ENCODE measurements at places on chromosomes 6 and 20.

DNA sequence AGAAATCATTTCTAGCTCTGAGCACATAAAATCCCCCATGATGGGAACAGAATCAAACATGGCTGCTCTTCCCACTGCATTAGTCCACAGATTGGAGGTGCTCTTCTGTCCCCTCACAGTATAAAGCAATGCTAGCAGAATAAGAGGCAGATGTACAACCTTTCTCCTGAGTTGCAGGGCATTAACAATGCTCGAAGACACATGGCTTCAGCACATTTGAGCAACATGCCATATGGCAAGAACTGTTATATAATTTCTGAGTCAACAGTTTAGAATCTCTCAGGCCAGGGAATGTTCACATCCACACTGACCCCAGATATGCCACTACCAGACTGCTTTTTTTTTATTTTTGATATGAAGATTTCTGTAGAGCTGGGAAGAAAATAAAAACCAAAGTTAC lies 119.6 kb downstream of the KIF13A start:
- DNase-seq = no peak

DNA sequence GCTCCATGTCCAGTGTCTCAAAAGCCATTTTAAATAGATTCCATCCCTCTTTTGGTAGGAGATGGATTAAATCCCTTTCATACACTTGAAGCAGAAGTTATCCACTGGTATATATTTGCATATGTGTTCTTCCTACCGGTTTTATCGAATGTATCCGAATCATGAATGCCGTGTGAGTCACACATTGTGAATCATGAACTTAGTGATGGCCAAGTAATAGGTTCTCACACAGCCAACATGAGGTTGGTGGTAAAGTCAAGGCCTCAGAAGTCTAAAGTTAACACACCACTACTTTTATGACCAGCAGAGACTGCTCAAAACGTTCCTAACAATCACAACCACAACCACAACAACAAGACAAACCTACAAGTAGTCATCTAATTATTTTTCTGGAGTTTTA lies 345.5 kb downstream of the THBS2 start:
- DNase-seq = no peak

DNA sequence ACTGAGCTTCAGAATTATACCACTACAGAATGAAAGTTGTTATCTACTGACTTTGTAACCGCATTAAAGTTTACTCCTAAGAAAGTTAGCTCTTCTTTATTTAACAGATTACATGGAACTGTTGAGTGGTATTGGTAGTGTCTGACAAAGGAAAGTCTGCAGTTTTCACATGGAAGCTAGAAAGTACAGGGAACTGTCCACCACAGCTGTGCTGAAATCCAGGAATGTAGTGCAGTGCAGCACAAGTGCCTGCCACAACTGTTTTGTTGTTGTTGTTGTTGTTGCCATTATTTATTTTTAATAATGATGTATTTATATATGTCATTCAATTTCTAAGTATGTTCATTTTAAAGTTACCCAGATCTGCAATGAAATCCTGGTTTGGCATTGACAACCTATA lies 464.9 kb downstream of the TBC1D32 start:
- no peak for DNase-seq

- no peak for DNase-seq
These were observed 23.1 kb upstream of the ZMYND8 start for GRCh38 chr20:47379433-47380150.

GRCh38 chr6:135372758-135373157 lies 124.8 kb downstream of the AHI1 start:
- no peak for DNase-seq

DNA sequence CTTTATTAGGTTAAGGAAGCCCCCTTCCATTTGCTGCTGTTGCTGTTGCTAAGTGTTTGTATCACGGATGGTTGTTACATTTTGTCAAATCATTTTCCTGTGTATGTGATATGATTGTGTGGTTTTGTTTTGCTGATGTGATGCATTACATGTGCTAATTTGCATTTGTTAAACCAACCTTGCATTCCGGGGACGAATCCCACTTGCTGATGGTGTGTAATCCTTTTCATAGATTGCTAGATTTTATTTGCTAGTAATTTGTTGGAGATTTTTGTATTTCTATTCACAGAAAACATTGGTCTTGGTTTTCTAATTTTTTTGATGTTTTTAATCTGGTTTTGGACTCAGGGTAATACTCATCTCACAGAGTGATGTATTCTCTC lies 167.8 kb downstream of the WDR27 start:
- no peak for DNase-seq

GRCh38 chr20:44186201-44186600 lies 787 bp downstream of the JPH2 start:
- no peak for DNase-seq

DNA sequence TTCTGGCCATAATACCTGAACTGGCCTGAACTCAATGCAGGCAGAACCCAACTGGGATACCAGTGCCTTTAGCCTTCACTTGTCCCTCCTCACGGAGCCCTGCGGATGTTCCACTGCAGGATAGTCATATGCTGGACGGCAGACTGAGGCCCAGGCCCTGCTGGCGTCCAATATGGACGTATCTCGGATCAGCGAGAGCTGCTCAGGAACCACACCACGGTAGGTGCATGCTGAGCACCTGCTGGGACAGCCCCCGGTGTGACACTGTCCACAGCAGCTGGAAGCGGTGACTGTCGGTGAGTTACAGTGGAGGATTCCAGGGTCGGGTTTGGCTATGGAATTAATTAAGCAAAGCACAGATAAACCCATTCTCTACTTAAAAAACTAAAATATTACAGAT lies 48.7 kb downstream of the PSMG4 start:
- DNase-seq = no peak

- no peak for DNase-seq
These were observed 807.4 kb upstream of the CITED2 start for GRCh38 chr6:140181876-140182275.

GRCh38 chr20:47392015-47392720 lies 35.7 kb upstream of the ZMYND8 start:
- no peak for DNase-seq

DNA sequence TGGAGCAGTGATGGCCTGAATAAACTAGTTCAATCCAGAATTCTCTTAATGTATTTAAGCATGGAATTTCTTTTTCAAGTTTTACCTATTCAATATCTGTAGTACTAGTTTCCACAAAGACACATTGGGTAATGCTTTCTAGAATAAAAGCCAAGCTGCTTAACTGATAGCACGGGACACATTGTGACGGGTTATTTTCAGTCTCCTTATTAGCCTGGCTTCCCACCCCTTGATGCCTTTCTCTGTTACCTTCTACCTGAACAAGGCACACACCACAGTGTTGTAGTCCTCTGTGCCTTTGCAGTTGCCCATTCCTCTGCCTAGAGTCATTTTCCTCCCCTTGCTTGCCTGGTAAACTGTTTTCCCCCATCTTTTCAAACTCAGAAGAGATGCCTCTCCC lies 139.1 kb downstream of the HDGFL1 start:
- DNase-seq = no peak

DNA sequence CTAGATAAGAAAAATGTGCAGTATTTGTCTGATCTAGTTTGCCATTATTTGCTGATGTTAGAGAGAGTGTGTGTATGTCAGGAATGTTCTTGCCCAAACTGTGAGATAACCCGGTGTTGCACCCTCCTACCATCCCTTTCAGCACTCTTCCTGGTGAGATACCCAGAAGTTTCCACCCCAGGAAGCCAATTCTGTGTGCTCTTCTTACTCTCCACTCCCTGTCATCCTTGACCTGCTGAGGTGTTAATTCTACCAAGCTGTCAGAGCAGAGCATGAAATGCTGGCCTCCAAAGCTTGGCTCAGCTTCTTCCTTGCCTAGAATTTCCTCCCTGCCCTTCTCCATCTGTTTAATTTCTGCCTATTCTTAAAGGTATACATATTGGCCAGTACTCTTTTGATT lies 237.3 kb upstream of the CNR1 start:
- DNase-seq = no peak

GRCh38 chr20:46330072-46330763 lies 21.9 kb upstream of the CDH22 start:
- DNase-seq = no peak

- no peak for DNase-seq
These were observed 6.7 kb downstream of the PRDM13 start for GRCh38 chr6:99613409-99613704.

- DNase-seq = no peak
These were observed 131.9 kb downstream of the FYN start for GRCh38 chr6:111741177-111741952.

GRCh38 chr6:170554796-170555137 lies 598 bp downstream of the TBP start:
- no peak for DNase-seq

DNA sequence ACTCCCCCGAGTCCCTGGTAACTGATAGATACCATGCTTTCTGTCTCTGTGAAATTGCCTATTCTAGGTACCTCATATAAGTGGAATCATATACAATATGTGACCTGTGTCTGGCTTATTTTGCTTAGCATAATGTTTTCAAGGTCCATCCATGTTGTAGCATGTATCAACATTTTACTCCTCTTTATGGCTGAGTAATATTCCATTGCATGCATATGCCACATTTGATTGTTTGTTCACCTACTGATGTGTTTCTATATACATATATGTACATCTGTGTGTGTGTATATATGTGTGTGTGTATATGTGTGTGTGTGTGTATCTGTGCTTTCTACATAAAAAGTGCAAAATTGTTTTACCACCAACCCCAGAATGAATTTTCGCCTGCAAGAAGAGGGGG lies 119.1 kb downstream of the ADAT2 start:
- no peak for DNase-seq
